ENCODE measurements at places on chromosomes 5 and 9. TPM values are rescaled to one million over a fixed set of nuclear protein-coding genes. Genes with fewer than 3 reads are reported as not detected.

- DNase-seq, result no peak
These were observed 80.1 kb upstream of the CACNA1B start for GRCh38 chr9:137797206-137798120.

GRCh38 chr5:66884564-66885243, 288.5 kb downstream of the MAST4 start:
- no peak for DNase-seq

- DNase-seq, result no peak
These were observed 234.7 kb downstream of the NMUR2 start for GRCh38 chr5:152170350-152170749.

DNA sequence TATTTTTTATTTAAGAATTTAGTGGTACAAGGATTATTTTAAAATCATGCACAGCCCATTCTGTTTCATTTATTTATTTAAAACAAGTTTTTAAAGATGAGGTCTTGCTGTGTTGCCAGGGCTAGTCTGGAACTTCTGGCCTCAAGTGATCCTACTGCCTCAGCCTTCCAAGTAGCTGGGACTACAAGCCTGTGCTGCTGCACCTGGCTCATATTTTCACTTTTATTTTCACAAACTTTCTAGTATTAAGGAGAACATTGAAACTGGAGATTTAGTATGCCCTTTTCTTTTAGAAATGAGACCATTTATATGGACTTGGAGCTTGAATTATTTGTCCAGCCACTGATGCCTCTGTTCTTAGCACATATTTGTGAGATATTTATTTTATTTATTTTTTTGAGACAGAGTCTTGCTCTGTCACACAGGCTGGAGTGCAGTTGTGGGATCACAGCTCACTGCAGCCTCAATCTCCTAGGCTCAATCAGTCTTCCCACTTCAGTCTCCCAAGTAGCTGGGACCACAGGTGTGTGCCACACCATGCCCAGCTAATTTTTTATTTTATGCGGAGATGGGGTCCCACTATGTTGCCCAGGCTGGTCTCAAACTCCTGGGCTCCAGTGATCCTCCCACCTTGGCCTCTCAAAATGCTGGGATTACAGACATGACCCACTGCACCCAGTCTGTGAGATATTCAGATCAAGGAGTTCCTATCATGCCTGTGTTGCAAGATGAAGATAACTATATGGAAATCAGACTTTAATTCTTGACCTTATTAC, 7.4 kb downstream of the DMXL1 start:
- DNase-seq, result no peak

DNA sequence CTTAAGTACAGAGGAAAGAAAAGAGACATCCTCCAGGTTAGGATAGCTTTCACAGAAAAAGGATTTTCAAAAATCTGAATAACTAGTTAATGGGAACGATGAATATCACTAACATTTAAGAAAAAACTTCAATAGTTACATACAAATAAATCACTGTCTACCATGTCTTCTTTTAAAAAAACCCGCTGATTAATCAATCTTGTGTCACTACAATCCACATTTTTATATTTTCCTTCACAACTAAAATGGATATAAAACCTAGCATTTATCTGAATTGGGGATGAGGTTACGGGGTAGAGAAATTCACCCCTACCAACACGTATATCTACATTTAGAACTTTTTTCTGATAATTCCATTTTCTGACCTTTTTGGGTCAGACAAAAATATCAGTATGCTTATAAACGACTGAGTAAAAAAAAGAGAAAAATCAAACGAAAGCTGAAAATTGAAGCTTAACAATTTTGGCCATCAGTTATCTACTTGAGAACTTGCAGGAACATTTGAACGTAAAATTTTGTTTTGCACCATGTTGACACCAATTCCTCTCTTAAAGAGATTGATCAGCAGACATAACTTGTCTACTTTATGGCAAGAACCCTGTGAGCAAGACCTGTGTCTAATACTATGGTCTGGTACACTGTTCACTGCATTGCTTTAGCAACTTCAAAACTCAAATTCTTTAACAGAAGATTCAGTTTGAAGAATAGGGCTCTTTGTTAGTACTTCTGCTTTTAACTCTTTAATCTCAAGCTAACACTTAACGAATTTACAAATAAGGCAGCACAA, 4.8 kb downstream of the NR3C1 start:
- DNase-seq, result no peak

Gene TARS1
- total RNA-seq, result 68.4 TPM

Gene CDH9
- total RNA-seq, result not detected

Gene EGFLAM
- 7.7 TPM for total RNA-seq

Gene ZNF300
- total RNA-seq, result 0.69 TPM

Gene EPB41L4B
- total RNA-seq, result 8.9 TPM

Gene DMRT2
- total RNA-seq, result 0.12 TPM
